ENCODE measurements at places on chromosomes 6 and 20.
A peak's percentile ranks its signal among the peaks of the same experiment; 100 is the strongest.

DNA sequence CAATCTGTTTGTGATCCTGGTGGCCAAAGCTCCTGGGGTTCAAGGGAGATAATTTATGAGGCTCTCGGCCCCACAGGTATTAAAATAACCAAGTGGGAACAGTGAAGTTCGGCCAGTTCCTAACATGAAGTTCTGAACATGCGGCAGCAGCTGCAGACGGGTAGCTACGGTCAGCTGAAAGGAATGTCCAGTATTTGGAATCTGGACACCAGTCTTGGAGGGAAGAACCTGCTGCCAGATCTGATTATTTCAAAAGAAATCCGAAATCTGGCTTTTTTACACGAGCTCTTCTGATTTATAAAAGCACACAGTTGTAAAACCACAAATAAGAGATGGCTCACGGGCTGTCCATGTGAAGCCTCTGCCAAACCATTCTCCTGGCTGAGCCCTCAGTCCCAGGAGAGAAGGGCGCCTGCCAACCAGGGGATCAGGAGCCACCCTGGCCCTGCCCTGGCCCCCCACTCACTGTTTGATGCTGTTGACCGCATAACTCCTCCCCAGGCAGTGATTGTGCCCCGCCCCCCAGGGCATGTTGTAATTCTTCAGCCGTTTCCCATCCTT lies 28.2 kb upstream of the KCNB1 start:
- DNase-seq: no peak

DNA sequence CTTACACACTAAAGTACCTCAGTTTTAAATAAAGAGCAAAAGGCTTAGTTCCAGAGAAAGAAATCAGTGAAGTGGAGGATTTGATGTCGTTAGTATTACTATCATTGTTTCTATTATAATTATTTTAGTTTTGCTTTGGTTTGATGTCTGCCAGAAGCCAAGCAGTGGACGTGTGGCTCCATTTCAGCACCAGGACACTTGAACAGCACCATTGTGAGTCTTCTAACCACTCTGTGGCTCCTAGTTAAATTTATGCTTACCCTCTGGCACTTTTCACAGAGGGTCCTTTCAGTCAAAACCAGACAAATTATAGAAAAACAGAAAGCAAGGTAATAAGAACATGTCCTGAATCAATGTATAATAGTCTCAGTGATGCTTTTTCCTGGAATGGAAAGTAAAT lies 3.4 kb downstream of the COL9A1 start:
- DNase-seq: no peak

DNA sequence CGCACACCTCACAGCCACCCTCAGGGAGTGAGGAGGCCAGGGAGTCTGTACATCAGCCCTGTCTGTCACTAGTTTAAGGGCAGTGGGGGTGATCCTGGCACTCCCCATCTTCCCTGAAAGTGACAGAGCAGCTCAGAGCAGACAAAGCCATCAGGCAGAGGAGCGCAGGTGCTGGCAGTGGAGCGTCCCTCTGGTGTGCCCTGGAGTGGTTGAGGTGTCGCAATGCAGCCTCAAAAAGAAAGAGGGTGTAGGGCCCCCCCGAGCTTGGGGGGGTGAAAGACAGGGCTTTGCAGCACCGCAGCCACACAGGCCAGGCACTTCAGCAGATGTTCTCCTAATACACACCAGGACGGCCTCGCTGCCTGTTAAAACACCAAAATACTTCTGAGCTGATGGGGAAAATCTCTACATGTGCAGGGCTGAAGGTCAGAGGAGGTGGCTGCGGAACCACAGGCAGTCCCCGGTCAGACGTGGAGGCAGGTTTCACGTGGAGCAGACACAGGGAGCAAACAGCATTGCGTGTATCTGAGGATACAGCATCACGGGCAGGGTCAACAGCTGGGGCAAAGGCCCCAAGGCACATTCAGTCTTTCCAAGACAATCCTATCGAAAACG lies 69.5 kb downstream of the PREX1 start:
- no peak for DNase-seq

- DNase-seq: no peak
Observed at GRCh38 chr20:43662943-43663655, 3.8 kb upstream of the MYBL2 start.

DNA sequence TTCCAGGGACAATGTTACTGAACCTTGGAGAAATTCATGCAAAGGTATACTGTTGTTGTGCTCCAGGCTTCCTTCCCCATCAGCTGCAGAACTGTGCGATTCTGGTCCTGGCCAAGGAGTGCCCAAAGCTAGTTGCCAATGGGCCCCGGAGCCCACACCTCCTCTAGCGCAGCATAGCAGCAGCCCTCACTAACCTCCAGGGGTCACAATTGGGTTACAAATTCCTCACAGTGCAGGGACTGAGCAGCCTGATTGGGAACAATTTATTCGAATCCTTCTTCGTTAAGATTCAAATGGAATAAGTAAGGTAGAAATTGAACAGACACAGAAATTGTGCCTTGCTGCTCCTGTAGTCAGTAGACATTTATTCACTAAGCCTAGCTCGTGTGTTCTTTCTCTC lies 284.9 kb downstream of the PRKN start:
- peak; percentile 11 for DNase-seq
